ENCODE measurements at places on chromosomes 4 and X. TPM values are rescaled to one million over a fixed set of nuclear protein-coding genes. Genes with fewer than 3 reads are reported as not detected.
A peak's percentile ranks its signal among the peaks of the same experiment; 100 is the strongest.

- no peak for DNase-seq
Measured at GRCh38 chrX:57899064-57899463, 11.2 kb downstream of the ZXDA start.

DNA sequence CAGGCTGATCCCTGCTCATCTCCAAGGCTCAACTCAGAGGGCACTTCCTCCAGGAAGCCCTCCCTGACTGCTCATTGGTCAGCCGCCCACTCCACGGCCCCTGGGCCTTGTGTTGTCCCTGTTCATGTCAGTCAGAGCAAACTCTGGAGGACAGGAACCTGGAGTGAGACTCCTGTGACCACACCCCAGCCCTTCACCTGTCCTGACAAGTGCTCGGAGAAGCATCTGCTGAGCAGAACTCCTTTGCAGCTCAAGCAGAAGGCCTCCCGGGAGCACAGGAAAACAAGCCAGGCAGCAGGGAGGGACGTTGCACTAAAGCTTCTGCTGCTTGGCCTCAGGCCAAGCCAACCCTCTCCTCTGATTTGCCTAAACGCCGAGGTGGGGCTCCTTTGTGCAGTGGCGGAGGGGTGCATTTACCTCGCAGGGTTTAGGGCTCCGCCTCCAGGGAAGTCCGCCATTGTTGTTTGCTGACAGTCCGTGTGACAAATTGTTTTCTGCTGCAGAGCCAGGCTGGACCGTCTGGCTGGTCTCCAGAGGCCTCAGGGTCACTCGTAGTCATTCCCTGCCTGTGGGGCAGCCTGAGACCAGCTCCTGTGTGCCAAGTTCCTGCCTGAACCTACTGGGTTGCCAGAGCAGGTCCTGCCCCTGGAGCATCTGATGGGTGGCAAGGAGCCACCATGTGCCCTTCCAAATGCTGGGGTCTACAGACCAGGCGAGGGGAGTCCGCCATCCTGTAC lies 61.8 kb downstream of the C4orf50 start:
- DNase-seq: no peak

DNA sequence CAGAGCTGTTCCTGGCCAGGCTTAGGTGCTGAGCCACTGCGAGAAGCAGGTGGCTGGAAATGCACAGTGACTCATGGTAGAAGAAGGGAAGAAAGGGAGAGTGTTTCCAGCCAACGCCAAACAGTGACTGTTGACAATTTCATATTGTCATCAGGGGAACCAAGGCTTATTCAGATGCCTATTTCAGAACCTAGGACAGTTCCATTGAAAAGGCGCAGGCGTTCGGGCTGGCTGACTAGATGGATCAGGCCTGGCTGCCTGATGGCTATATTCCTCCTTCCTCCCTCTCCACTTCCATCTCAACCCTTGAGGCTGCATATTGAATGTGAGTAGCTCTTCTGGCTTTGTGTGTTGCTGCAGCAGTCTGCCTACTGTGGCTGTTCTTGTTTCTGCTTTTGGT lies 73.0 kb upstream of the FRMPD4 start:
- no peak for DNase-seq

DNA sequence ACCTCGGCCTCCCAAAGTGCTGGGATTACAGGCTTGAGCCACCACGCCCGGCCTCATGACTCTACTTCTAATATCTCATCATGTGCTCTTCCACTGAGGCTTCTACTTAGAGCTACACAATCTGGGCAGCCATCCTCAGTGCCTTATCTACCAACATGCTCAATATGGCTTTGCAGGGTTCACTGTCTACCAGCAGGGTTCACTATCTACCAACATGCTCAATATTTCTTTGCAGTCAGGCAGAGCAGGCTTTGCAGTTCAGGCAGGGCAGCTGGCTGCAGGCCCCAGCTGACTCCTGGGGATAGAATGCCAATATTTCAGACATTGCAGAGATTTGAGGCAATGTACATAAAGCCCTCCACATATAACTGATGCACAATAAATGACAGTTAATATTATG lies 47.5 kb downstream of the PKD2 start:
- DNase-seq: no peak

GRCh38 chr4:120007896-120008436 lies 58.7 kb downstream of the MAD2L1 start:
- no peak for DNase-seq

GRCh38 chr4:52511825-52512224 lies 147.3 kb downstream of the USP46 start:
- no peak for DNase-seq

- no peak for DNase-seq
Measured at GRCh38 chr4:25096251-25096980, 63.8 kb downstream of the SEPSECS start.

DNA sequence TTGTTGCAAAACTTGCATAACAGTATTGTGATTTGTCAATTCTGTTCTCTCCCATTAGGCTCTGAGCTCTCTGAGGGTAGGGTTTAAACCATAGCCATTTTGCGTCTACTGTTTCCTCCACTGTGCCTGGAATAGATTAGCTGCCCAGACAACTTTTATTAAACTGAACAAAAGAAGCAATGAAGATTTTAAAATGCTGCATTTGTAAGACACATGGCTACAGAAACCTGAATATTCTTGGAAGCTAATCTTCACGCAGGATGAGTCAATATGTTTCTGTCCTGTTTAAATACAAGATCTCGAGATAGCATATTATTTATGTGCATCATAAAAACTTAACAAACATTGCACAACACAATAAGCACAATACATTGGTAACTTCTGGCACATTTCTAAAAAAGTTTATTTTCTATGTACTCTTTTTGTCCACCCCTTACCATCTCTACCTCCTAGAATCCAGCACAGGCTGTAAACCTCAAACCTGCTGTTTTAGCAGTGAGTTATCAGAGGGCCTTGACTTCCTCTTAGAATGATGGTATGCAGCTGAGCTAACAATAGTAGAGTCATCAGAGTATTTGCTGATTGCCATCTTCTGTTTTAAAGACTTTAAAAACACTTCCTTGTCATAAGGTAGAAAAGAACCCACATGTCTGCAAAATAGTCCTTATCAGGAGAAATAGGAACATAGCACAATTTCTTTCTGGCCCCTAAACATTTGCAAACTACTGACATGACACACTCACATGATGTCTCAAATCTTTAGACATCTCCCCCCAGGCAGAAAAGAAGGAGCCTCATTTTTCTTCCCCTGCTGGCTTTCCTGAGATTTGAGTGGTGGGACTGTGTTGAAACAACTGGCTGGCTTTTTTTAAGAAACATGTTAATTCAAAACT lies 10.6 kb upstream of the CCNG2 start:
- DNase-seq: no peak

- no peak for DNase-seq
Measured at GRCh38 chr4:141127884-141128283, 5.4 kb downstream of the RNF150 start.

DNA sequence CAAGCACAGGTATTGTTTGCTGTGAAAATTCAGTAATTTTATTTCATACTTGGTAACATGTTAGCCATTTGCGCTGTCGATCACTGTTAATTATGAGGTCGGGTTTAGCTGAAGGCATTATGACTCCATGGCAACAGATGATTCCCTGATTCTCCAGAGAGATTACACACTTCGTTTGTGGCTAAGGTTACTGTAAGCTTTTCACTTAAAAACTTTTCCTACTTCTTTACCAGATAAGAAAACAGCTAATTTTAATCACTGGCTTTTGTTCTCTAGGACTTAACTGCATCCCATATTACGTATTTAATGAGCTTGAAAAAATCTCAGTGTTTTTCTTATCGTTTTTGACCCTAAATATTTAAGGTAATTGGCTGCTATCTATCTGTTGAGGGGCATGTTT lies 2.1 kb downstream of the GSTCD start:
- DNase-seq: no peak

DNA sequence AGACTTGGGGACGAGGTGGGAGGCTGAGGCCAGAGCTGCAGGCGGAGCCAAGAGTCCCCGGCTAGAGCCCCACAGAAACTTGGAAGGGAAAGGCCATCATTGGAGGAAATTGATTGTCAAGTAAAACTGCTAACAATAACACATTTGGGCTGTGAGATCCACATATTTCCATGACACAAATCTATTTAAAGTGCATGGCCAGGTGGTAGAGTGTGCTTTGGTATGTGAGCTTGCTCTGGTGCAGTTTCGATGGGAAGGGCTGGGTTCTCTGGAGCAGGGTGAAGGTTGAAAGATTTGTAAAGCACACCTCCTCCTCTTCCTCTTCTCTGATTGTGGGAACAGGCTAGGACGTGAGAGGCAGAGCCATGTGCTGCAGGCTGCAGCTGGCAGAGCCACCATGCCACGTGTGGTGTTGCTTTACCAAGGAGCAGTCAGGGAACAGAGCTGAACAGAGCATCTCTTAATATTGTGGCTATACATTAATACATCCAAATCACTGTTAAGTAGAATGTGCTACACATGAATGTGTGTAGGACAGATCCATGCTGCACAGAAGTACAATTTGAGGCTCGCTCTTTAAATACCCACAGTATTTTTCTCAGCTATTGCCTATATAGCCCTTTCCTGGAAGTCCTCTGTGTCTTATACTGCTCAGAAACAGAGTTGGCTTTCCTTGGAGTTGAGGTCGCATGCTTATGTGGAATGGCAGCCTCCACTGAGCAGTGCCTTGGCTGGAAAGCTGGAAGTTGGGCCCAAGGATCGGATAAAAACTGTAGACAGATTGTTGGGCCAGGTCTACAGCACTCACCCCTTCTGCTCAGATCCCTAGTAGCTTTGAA lies 37.7 kb downstream of the FHDC1 start:
- no peak for DNase-seq

DNA sequence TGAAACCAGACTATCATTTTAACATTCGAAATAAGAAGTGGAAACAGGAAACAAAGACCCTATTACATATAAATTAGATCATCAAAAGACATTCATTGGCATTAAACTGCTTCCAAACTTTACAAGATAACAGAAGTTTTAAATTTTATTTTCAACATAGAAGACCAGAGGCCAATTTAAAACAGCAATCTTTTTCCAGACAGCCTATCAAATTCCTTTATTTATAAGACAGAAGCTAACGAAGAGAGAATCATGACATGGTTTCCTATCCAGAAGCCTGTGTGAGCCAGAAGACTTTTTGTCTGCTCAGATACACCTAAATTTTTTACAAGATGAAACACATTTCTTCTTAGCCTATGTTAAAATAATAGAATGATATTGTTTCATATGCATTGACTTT lies 291.9 kb downstream of the PPP3CA start:
- DNase-seq: no peak

GRCh38 chr4:145944886-145945285 lies 6.3 kb upstream of the ZNF827 start:
- DNase-seq: no peak

GRCh38 chr4:132230025-132230424 lies 919.1 kb upstream of the PCDH10 start:
- DNase-seq: no peak

DNA sequence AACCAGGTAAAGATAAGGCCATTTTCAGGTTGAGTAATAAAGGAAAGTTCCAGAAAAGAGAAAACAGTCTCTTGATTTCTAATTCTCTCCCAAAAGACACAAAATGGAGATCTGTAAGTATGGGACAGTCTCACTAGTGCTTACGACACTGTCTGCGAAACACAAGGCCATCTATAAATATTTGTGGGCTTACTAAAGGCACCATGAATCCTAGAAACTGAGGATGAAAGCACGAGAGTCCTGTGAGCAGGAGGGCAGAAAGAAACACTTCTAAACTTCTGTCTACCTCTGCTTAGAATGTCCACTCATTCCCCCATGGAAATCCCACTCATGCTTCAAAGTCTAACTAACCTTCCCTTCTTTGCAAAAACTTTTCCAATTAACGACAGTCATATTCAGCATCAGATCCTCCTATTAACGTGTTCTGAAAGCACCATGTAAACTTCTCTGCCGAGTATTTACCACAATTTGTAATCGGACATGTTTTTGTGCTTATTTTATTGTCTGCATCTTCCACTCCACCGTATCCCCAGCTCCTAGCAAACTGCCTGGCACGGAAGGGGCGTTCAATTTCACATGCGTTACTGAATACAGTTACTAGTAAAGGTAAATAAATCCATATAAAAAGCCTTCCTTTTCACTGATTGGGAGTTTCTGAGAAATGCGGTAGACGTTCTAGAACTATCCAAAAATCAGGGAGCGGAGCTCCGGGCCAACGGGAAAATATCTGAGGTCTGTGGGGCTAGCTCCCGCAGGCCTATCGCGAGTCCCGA lies 665 bp downstream of the PSMD10 start:
- no peak for DNase-seq

- no peak for DNase-seq
Measured at GRCh38 chr4:156137679-156138473, 184.2 kb upstream of the CTSO start.

DNA sequence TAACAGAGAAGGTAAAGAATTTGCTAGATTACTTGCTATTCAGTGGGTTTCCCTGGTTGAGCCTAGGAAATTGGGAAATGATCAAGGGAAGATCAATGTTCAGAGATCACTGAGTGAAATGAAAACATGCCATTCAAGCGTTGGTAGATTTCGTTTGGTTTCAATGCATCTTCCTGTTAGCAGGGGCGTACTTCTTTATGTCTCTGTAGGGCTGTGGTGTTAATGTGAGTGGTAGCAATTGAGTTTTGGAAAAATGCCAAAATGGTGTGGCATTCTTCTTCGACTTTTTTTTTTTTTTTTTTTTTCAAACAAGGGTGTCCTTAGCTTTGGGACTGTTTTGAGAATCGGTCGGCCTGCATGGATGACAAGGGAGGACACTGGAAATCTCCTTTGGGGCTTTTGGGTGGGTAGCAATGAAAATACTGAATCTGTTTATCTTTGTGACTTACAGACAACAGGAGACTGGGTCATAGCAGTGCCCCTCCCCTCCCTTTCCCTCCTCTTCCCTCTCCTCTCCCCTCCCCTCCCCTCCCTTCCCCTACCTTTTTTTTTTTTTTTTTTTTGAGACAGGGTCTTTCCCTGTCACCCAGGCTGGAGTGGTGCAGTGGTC lies 50.4 kb downstream of the SPRY1 start:
- no peak for DNase-seq

- no peak for DNase-seq
Measured at GRCh38 chrX:47145395-47146120, 537 bp downstream of the RBM10 start.

- peak; percentile 19 for DNase-seq
Measured at GRCh38 chrX:65601126-65601525, 66.3 kb upstream of the MSN start.

The DIPK2B gene
- total RNA-seq: 14.1 TPM

The RIPPLY1 gene
- total RNA-seq: not detected

The USP17L29 gene
- not detected for total RNA-seq

The PHOX2B gene
- not detected for total RNA-seq

The EVC2 gene
- 1.1 TPM for total RNA-seq

The TBX22 gene
- total RNA-seq: not detected

The TFE3 gene
- total RNA-seq: 16.4 TPM
